Stimulated activated CD4-positive, alpha-beta T cell treated with anti-CD3 and anti-CD28 coated beads, TNF-alpha, amount 100 ng/mL, for 48 hours (primary cell): ENCODE measurements at places on chromosomes 6 and 20.

GRCh38 chr20:2314759-2315439, 19.1 kb downstream of the TGM3 start:
- no peak for DNase-seq

- no peak for DNase-seq
Measured at GRCh38 chr6:90415178-90415577, 118.5 kb upstream of the BACH2 start.

DNA sequence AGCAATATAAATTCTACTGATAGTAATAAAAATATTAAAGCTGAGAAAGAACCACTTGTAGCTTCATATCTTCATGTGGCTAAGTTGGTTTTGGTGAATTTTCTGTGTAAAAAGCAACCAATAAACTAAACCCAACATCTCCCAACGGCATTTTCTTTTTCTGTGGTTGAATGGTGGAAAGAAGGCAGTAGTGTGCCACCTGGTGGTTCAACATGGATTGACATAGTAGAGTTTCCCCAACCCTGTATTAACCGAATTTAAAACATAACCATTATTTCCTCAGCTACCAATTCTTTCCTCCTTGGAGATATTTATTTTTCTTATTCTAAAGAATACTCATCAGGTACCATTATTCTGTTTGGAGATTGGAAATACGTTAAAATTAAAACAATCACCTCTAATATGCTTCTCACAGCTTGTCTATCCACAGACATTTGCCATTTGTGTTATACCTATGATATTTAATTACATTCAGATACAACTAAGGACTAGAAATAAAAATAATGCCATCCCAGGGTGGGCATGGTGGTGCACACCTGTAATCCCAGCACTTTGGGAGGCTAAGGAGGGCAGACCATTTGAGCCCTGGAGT, 117.1 kb upstream of the EEF1E1 start:
- DNase-seq = no peak

DNA sequence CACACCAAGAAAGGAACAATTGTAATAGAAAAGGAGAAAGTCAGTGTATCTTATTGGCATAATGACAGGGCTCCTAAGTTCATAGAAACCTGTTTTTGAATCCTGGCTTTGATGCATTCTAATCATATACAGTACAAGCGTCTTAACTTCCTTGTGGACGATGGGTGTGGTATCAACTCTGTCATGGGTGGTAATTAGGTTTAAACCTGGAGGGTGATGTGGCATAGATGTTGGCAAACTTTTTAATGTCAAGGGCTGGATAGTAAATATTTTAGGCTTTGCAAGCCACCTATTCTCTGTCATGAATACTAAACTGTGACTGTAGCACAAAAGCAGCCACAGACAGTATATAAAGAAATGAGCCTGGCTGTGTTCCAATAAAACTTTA, 138.7 kb upstream of the EDN1 start:
- DNase-seq = no peak

DNA sequence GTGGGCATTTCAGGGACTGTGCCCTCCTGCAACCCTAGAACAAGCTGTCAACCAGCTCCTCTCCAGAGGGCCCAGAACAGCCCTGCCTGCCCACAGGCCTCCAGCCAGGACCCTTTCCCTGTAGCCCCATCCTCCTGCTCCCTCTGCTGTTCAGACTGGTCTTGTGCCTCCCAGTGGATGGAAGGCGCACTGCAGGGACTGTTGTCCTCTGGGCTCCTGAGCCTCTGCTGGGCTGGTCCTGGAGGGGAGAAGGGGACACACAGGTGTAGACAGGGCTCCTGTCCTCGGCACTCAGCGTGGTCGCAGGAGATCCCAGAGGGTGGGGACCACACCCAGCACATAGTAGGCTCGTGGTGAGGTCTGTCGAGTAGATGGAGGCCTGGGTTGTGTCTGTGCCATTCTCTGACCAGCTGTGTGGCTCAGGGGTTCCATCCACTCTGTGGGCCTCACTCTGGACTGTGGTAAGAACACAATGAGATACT, 11.5 kb downstream of the ITPR3 start:
- peak; percentile 44 for DNase-seq

DNA sequence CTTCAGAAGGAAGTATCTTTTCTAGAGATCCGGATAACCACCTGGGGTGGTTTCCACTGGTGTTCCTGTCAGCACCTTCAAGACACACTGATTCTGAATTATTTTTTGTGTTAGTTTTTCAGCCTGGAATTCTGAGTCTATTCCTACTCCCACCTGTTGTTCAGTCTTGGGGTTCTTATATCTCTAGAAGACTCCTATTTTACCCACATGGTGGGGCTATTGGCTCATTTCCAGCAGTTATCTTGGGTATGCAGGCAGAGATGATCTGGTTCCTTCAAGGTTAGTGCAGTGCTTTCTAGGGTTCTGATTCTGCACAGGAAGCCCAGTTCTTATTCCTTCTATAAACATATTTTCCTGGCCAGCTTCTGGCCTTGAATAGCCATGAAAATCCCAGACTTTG, 175.6 kb upstream of the PDE7B start:
- peak; percentile 23 for DNase-seq

GRCh38 chr20:59020938-59021551, 1.8 kb downstream of the TUBB1 start:
- no peak for DNase-seq

DNA sequence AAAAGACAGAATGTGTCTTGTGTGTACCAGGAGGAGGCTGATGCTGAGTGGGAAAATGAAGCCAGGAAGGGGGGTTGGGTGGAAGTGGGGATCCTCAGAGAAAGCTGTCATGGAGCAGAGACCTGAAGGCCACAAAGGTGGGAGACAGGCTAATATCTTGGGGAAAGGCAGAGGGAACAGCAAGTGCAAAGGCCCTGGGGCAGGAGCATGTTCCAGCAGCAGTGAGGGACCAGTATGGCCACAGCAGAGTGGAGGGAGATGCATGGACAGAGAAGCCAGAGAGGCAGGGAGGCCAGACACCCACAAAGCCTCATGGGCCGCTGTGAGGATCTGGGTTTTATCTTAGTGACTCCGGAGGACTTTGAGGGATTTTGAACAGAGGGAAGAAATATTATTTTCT, 254.2 kb upstream of the SULF2 start:
- no peak for DNase-seq

- DNase-seq = no peak
Measured at GRCh38 chr20:56628873-56629463, at the start of gene TFAP2C. Gene TFAP2C (plus strand): TSS chr20:56629306. CDS start chr20:56629545, 239 bp downstream.

GRCh38 chr6:2054516-2055067, 190.8 kb downstream of the GMDS start:
- no peak for DNase-seq

DNA sequence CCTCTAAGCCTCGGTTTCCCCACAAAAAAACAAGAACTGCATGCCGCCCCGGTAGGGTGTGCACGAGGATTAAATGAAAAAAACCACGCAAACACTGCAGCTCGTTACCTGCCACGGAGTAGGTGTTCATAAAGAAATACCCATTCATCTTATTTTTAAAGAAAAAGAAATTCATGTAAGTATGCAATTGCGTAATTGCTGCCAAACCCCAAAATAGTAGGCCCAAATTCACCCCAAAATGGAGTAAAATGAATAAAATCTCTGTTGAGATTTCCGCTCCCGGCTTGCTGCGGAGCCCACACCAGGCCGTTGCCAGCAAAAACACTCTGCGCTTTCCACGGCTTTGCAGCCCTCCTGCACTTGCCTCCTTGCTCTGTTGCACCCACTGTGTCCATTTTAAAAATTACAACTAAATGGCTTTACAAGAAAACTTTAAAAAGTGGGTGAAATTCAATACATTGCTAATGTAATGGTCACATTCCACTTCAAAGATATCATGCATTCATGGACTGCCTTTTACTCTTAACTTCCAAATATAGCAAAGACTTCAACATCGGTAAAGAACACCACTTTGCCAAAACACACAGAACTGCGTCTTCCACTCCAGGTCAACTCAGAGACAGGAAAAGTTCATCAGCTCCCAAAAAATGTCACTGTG, 125.0 kb downstream of the ZMYND8 start:
- DNase-seq = no peak

DNA sequence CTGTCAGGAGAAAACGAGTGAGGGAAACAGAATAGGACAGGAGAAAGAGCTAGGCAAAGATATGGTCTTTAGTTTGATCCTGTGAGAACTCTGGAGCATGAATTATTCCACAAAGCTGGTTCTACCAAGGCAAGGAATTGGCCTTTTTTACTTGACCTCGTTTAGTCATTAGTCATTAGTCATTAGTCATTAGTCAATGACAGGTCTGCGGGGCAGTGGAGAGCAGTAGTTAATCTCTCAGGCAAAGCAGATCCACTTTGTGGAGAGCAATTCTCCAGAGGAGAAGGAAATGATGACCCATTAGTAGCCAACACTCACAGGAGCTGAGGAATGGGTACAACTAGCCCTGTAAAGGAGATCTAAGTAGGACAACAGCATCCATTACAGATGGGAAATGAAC, 22.0 kb upstream of the ABCC10 start:
- DNase-seq = no peak

GRCh38 chr6:105001063-105001462, 44.2 kb downstream of the LIN28B start:
- DNase-seq = no peak

DNA sequence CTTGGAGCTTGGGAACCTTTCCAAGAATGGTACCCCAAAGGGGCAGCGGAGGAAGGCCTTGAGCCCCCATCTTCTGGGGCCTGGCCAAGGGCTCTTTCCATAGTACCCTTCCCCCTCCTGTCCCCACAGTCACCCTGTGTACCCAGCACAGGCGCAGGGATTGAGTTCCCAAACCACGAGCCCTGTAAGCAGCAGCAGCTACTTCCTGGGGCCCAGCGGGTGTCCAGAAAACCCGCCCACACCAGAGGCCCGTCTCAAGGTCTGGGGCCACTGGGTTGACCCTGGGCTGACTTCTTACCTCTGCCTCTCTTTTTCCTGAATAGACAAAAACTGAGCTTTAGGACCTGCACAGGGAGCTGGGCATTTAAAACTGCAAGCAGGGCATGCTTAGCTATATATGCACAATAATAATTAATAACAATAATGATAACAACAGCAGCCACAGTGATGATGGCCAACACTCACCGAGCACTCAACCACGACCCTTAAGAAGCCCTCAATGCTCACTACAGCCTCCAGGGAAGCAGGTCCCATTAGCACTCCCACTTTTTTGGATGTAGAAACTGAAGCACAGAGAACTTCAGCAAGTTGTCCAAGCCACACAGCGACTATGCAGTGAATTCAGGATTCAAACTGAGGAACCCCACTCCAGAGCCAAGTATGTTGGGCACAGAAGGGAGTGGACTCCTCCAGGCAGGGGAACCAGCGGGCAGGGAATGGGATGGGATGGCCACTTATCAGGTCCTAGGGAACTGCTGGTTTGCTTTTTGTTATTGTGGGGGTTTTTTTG, 14.5 kb downstream of the NOL4L start:
- DNase-seq = no peak

- DNase-seq = no peak
Measured at GRCh38 chr6:159935633-159936032, 33.2 kb upstream of the IGF2R start.

DNA sequence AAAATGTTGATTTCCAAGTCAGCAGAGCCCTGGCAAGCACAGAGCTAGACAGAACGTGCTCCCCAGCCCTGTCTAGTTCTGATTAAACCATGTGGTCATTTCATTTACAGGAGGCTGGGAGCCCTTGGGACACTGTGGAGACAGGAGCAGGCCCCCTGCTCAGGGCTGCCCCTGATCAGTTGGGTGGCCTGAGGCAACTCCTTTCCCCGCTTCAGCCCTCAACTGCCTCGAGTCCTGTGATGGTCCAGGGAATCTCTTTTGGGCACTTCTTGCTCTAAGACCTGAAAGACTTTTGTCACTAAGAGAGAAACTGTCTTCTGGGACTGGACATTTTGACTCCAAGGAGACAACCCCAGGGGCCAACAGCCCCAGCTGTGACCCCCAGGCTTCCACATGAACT, 13.5 kb downstream of the DYNLRB1 start:
- no peak for DNase-seq

DNA sequence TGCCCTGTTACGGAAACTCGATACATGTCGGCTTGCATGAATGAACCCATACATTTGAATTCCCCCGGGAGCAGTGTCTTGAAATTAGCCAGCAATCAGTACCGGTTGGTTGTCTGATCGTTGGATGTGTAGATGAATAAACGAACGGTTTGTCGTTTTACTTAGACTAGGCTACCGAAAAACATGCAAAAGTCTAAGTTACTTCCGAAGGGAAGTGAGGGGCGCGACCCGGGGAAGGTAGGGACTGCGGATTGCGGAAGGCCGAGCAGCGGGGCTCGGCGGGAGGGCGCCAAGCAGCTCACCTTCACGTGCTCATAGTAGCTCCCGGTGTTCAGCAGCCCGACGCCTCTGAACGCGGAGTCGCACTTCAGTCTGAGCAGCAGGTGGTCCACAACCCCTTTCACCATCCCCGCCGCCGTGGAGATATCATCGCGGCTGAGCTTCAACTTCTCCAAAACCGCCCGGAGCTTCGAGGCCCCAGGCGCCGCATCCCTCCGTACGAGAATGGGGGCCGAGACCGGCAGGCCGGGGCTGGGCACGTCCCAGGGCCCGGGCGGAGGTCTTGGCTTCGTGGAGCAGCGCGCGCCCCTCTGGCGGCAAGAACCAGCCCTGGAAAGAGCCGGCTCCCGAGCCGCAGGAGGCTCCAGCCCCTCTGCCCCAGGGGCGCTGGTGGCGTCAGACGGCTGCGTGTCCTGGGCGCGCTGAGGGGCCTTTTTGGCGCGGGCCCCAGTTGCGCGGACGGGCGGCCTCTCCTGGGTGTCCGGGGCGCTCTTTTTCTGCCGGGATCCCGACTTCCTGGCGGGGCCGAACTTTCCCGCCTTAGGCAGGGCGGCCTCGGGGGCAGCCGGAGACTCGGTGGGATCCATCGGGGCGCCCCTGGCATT, 632 bp downstream of the CGAS start:
- DNase-seq = peak; percentile 32

DNA sequence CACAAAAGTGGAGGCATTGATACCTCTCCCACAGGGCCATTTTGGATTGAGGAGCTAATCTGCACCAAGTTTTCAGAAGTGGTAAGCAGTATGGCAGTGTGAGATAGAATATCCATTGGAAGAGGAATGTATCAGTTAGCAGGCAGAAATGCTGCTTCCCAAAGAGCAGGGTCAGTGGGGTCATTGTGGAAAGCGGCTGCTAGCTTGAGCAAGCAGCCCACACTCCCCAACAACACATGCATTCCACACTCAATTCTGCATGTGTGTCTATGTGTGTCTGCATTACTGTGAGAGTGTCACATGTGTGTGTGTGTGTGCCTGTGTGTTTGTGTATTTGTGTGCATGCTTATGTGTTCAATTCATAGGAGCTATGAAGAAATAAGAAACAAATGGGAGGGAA, 190.9 kb upstream of the FOXA2 start:
- DNase-seq = no peak

GRCh38 chr6:27795697-27796494, 116.3 kb downstream of the OR2B2 start:
- no peak for DNase-seq

- DNase-seq = no peak
Measured at GRCh38 chr6:18340781-18341551, 46.2 kb upstream of the RNF144B start.

- no peak for DNase-seq
Measured at GRCh38 chr20:8798505-8798904, 270.4 kb upstream of the PLCB4 start.

GRCh38 chr6:121365536-121366521, 31.5 kb upstream of the TBC1D32 start:
- DNase-seq = no peak
